HuH-7.5 (cell line): ENCODE measurements at places on chromosomes 5 and 9.

- DNase-seq: no peak
These were observed 238.1 kb downstream of the ROR2 start for GRCh38 chr9:91711755-91712601.

DNA sequence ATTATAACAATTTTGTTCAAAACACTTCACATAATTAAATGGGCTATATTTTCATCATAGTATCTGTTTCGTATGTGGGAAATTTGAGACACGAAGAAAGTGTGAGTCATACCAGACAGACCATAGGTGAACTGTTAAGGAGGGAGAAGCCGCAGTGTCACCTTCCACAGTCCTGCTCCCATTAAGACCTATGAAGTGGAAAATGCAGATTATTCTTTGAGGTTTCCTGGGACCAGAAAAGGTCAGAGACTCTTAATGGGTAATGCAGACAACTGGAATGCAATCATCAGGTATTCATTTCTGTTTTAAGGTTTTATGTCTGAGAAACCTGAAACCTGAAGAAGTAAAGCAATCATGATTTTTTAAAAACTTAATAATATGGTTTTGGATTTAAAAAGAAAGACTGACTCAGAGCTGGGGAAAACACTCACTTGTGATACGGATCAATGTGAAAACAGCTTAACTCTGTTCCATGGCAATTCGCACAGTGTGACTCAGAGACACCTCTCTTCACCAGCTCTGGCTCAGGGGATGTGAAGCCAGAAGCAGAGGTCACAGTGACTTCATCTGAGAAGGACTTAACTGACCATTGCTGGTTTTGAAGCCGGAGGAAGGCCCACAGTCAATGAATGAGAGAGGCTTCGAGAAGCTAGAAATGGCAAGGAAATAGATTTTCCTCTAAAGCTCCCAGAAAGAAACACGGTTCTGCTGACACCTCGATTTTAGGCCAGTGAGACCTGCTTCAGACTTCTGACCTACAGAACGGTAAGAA, 17.2 kb upstream of the GCNT1 start:
- no peak for DNase-seq

DNA sequence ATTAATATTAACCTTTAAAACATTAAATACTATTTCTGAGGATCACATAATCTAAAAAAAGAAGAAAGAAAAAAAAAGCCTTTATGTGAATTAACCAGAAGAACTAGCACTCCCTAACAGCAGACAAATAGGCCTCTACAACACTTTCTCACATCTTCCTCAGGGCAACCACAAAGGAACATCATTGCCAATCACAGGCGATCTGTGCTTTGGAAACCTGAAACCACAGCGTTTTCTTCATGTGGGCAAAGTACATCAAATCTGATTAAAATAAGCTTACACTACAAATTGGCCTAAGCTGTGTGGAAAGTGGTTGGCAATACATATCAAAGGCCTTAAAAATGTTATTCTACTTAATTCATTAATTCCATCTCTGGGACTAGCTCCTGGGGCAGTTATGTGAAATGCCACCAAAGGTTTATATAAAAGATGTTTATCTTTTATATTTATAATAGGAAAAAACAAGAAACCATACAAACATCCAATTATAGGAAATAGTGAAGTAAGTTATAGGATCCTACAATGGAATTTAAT, 184.8 kb upstream of the TBCA start:
- DNase-seq: no peak

DNA sequence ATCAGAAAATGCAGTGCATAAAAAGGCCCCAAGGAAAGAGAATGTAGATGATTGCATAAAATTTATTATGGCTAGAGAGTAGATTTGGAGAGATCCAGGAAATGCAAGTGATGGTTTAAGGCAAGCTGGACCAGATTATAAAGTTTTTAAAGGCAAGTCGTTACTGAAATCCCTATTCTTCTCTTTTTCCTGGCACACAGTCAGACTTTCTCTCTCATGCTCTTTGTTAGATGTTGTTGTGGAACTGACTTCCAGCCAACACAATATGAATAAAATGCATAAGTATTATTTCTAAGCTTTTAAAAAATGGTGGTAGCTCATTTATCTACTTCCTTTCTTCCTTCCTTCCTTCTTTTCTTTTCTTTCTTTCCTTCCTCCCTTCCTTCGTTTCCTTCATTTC, 1085.4 kb upstream of the CDH6 start:
- DNase-seq: no peak

- no peak for DNase-seq
These were observed 854.1 kb downstream of the MAT2B start for GRCh38 chr5:164359260-164360255.

DNA sequence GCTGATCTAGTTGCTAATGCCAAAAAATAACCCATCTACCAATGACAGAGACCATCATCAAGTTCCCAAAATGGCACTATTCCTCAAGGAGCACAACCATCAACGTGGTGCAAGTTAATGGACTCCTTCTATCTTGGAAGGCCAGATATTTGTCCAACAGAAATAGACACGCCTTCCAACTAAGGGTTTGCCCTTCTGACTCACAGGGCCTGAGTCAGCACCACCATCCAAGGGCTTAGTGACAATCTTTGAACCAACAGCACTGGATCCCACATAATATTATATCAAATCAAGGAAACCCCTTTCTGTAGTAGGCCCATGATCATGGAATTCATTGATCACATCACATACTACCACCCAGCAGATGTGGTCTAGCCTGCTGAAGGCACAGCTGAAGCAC, 84.3 kb downstream of the MED27 start:
- DNase-seq: no peak

GRCh38 chr5:124948062-124948753, 201.8 kb upstream of the ZNF608 start:
- no peak for DNase-seq

- DNase-seq: peak; percentile 31
These were observed 57.0 kb upstream of the ACOT12 start for GRCh38 chr5:81450940-81451339.

GRCh38 chr5:179733772-179734126, 1.1 kb downstream of the MAML1 start:
- no peak for DNase-seq

GRCh38 chr5:67530609-67531255, 334.1 kb upstream of the CD180 start:
- no peak for DNase-seq

DNA sequence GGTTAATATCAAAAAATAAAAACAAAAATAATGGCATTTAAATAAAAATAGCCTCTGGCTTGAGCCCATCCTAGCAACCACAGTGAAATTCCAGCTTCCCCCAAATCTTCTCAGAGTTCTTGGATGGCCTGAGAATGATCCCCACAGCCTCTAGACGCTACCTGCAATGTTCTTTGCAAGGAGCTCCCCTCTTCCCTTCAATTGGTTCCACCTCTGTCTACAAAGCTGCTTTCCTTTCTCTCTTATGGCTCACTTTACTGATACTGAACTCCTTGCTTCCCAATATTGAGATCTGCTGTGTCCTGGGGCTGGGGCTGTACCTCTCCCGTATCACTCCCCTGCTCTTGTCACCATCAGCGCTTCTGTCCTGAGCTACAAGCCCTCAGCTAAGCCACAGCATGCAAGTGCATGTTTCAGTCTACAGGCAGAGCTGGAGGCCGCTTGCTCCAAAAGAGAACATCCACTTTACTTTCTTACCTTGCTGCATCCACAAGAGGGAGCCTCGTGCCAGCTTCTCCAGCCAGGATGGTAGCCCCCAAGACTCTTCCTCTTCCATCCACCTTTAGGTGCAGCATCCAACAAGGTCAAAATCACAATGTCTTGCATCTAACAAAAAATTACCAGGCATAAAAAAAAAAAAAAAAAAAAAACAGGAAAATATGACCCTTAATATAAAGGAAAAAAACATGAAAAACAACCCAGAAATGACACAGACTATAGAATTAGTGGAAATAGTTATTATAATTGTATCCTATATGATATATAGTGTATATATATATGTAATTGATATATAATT, 57.4 kb upstream of the PRSS3 start:
- DNase-seq: peak; percentile 14

DNA sequence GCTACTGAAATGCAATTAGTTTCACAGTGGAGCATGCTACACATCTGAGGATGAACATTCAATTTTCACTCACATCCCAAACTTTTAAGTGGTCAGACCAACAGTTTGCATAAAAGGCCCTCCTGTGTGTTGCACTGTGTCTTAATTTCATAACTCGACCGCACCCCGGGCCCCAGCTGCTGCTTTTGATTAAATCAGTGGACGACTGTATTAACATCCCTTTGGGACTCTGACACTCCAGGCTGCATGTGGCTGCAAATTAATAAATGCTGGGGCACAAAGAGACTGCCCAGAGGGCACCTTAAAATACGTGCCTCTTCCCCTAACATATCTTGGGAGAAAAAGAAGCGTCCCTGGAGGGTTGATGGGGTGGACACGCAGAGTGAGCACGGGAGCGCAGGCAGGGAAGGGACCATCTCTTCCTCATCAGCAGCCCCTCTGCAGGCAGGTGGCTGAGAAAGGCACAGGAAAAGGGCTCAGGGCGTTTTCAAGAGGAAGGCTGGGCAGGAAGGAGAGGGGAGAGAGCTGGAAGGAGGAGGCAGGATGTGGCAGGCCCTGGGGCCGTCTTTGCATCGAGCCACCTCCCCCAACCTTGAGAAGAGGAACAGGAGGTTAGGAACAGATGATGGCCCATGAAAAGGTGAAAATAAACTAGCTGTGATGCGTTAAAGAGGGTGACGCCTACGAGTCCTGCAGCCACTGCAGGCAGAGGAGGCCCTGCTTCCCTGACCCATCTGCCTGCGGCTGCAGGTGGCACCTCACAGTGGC, 18.6 kb downstream of the MED10 start:
- DNase-seq: no peak

GRCh38 chr5:78554670-78555069, 93.9 kb downstream of the LHFPL2 start:
- DNase-seq: no peak

DNA sequence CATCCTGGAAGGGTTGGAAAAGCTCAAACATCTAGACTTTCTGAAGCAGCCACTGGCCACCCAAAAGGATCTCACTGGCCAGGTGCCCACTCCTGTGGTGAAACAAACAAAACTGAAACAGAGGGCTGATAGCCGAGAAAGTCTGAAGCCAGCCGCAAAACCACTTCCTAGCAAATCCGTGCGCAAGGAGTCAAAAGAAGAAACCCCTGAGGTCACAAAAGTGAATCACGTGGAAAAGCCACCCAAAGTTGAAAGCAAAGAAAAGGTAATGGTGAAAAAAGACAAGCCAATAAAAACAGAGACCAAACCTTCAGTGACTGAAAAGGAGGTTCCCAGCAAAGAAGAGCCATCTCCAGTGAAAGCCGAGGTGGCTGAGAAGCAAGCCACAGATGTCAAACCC, 87.6 kb downstream of the MAP1B start:
- DNase-seq: no peak

- no peak for DNase-seq
These were observed 103.1 kb upstream of the TSLP start for GRCh38 chr5:110968246-110969005.

DNA sequence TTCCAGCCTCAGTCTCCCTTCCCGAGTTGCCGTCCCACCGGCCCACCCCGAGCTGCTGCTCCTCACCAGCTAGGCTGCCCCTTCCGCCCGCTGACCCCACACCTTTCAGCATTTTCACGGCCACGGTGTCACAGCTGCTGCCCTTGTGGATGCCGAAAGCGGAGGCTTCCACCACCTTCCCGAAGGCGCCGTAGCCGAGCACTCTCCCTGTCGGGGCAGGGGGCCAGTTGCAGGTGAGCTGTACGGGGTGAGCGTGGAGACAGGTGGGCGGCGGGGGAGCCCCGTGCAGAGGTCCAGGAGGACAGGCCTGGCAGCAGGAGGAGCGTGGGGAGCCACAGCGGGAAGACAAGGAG, 28.2 kb upstream of the SCGB3A1 start:
- DNase-seq: no peak

GRCh38 chr5:125148706-125149105, 402.3 kb upstream of the ZNF608 start:
- no peak for DNase-seq

DNA sequence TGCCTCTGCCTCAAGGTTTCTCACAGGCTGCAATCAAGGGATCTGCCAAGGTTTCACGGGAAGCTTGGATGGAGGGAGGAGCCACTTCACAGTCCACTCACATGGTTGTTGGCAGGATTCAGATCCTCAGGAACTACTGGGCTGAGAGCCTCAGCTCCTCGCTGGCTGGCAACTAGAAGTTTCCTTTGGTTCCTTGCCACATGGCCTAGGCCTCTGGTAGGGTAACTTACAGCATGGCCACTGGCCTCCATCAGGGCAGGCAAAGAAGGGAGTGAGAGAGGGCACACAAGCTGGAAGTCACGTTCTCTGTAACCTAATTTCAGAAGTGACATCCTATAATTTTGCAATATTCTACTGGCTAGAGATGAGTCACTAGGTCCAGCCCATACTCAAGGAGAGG, 32.2 kb downstream of the SPOCK1 start:
- DNase-seq: no peak
